ENCODE measurements at places on chromosomes 2 and 18. TPM values are rescaled to one million over a fixed set of nuclear protein-coding genes. Genes with fewer than 3 reads are reported as not detected.

CNGA3 gene
- not detected for total RNA-seq

- DNase-seq = no peak
- no peak overlapping the region for H3K4me3 ChIP-seq
- H3K27me3 ChIP-seq = no peaks in the 10 kb centered on the region
- peaks cover 7% of the 10 kb centered on the region for H3K4me1 ChIP-seq
These were observed 96.0 kb upstream of the OTOS start for GRCh38 chr2:240236217-240237111.

GRCh38 chr2:237449193-237449881 is 35.4 kb upstream of the COL6A3 start:
- H3K36me3 ChIP-seq = no peaks in the 10 kb centered on the region
- no peaks in the 10 kb centered on the region for H3K27me3 ChIP-seq
- no peak for DNase-seq
- H3K4me1 ChIP-seq = no peaks in the 10 kb centered on the region
- no peak overlapping the region for H3K27ac ChIP-seq
- H3K4me3 ChIP-seq = no peak overlapping the region

NAB1 gene
- 35.1 TPM for total RNA-seq

GRCh38 chr2:10686176-10686730 is 3.5 kb downstream of the NOL10 start:
- H3K27me3 ChIP-seq = no peaks in the 10 kb centered on the region
- peaks cover 19% of the 10 kb centered on the region for H3K4me1 ChIP-seq
- no peak for DNase-seq
- H3K4me3 ChIP-seq = no peak overlapping the region

DNA sequence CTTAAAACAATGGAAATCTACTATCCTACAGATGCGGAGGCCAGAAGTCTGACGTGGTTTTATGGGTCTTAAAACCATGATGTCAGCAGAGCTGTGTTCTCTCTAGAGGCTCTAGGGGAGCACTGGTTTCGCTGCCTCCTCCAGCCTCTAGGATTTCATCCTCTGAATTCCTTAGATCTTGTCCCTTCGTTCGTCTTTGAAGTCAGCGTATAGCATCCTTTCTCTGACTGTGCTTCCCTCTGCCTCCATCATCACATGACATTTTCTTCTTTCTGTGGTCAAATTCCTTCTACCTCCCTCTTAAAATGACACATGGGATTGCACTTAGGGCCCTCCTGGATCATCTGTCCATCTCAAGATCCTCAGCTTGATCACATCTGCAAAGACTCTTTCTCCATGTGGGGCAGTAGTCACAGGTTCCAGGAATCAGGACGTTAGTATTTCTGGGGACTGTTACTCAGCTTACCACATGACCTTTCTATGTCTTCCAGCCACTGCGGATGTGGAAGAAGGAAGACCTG is 22.7 kb upstream of the NCK2 start:
- no peaks in the 10 kb centered on the region for H3K36me3 ChIP-seq
- DNase-seq = no peak
- no peak overlapping the region for H3K27ac ChIP-seq
- peaks cover 3% of the 10 kb centered on the region for H3K27me3 ChIP-seq

DNA sequence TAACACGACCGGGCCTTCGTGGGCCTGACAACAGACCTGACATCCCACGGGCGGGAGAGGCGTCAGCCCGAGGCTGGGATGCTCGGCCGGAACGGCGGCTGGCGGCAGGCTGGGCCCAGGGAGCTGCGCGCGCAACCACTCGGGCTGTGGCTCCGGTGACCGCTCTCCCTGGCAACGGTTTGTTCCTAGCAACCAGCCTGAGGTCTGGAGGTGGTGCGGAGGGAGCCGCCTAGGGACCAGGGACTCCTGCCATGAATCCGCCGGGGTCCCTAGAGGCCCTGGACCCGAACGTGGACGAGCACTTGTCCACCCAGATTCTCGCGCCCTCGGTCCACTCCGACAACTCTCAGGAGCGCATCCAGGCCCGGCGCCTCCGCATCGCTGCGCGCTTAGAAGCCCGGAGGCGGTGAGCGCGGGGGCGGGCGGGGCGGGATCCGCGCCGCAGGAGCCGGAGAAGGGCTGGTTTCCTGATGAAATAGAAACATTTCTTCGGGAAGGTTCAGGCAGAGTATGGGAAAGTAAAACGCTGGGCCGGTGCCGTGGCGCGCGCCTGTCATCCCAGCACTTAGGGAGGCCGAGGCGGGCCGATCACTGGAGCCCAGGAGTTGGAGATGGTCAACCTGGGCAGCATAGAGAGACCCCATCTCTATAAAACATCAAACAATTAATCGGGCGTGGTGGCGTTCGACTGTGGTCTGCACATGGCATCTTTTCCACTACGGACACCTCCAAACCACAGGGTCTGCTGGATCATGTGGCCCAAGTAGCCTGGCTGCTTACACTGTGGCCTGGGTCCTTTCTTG is at the start of gene DRC1:
DRC1 (plus strand) TSS at position 182 of the 803 bp plus-strand sequence; CDS start at position 252, 70 bp downstream.
- H3K27me3 ChIP-seq = peaks cover 3% of the 10 kb centered on the region
- H3K36me3 ChIP-seq = no peaks in the 10 kb centered on the region
- no peak for DNase-seq
- no peak within 1 kb of the TSS for H3K27ac ChIP-seq

- H3K4me1 ChIP-seq = no peaks in the 10 kb centered on the region
- no peaks in the 10 kb centered on the region for H3K36me3 ChIP-seq
- no peaks in the 10 kb centered on the region for H3K27me3 ChIP-seq
These were observed 332.4 kb upstream of the MYT1L start for GRCh38 chr2:2663401-2664036.

DNA sequence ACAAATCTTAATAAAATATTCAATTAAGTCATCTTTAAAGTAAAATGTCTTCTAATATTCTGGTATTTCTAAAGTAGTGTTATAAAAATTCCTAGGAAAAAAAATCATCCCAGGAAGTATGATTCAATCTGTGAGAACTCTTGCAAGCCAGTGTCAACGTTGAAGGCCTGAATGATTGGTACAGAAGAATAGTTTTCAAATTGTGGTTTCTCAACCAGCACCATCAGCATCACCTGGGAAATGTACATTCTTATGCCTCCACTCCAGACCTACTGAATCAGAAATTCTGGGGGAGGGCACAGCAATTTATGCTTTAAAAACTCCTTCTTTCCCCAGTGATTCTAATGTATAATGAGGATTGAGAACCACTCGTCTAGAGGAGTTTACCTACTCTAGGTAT is 62.3 kb upstream of the C2orf15 start:
- no peak overlapping the region for H3K4me3 ChIP-seq
- DNase-seq = no peak
- no peaks in the 10 kb centered on the region for H3K4me1 ChIP-seq
- no peak overlapping the region for H3K27ac ChIP-seq
- no peaks in the 10 kb centered on the region for H3K27me3 ChIP-seq

DNA sequence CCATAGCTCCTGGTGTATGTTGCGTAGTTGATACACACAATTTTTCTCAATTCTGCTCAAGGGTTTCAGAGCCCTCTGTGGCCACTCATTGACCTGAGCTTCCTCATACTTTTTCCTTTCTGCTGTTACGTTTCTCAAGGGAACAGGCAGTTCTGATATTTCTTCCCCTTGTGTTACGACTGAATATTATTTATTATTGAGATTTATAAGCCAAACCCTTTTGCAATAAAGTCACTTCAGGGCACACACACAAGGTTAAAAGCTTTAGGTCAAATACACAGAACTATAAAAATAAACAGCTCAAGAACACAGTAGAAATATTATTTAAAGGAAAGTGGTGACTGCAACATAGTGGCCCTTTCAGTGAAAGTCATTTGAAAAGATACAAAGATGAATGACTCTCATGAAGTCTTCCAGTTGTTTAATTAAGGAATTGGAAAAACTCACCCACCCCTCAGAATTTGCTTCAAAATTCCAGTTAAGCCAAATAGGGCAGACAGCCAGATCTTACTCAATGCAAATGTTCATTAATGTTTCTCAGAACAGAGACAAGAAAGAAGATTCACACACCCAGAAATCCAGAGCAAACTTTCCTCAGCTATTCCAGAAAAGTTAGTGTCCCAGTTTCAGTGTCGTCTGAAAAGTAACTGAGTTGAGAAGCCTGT is 179.7 kb downstream of the TRIB2 start:
- no peak overlapping the region for H3K27ac ChIP-seq
- no peak for DNase-seq
- H3K36me3 ChIP-seq = no peaks in the 10 kb centered on the region
- no peak overlapping the region for H3K4me3 ChIP-seq

GRCh38 chr18:60549338-60549960 is 176.9 kb upstream of the MC4R start:
- no peak for DNase-seq
- H3K36me3 ChIP-seq = no peaks in the 10 kb centered on the region
- H3K4me3 ChIP-seq = no peak overlapping the region
- H3K27me3 ChIP-seq = no peaks in the 10 kb centered on the region
- no peaks in the 10 kb centered on the region for H3K4me1 ChIP-seq
- no peak overlapping the region for H3K27ac ChIP-seq
